Dermis microvascular lymphatic vessel endothelial cell (primary cell): ENCODE measurements at places on chromosomes 3 and 15.

DNA sequence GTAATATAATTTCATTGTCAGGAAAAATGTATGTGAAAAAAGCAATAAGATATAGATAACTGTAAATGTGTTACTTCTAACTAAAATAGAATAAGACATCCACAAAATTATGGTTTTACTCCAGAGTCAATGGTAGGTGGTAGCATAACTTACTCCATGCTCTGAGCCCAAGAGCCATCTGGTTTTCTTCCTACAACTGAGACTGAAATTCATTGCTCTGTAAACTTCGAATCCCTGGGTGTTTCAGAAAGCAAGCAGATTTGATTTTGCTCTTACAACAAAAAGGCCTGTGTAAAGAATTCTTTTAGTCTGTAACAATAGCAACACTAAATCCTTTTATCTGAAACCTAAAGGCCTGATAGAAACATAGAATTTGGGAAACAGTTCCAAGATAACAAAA lies 805.9 kb downstream of the AGBL1 start:
- no peak for DNase-seq

- DNase-seq = no peak
Observed at GRCh38 chr15:90933301-90933700, 952 bp upstream of the HDDC3 start.

- peak; percentile 26 for DNase-seq
Observed at GRCh38 chr3:183085634-183086390, 13.5 kb downstream of the MCCC1 start.

DNA sequence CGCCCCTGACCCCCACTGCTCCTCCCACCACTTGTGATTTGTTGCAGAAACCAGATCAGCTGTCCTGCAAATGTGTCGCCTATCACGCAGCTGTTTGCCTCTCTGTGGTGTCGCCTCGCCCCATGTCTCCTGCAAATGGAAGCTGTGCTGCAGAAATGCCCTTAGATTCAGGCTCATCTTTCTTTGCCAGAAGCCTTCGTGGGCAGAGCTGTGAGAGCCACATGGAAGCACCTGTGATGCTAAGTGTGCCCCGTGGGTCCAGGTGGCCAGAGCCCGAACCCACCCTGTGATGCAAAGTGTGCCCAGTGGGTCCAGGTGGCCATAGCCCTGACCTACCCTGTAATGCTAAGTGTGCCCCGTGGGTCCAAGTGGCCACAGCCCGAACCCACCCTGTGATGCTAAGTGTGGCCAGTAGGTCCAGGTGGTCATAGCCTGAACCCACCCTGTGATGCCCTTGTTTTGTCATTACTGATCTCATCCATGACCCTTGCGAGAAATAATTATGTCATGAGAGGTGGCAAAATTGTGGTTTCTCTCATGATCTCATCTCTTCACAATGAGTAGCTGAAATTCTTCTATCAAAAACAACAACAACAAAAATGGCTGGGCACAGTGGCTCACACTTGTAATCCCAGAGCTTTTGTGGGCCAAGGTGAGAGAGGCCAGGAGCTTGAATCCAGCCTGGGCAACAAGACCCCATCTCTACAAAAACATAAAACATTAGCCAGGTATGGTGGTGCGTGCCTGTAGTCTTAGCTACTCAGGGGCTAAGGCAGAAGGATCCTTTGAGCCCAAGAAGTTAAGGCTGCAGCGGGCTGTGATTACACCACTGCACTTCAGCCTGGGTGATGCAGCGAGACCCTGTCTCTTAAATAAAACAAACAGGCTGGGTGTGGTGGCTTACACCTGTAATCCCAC lies 187.4 kb downstream of the GOLGA6L6 start:
- DNase-seq = no peak

DNA sequence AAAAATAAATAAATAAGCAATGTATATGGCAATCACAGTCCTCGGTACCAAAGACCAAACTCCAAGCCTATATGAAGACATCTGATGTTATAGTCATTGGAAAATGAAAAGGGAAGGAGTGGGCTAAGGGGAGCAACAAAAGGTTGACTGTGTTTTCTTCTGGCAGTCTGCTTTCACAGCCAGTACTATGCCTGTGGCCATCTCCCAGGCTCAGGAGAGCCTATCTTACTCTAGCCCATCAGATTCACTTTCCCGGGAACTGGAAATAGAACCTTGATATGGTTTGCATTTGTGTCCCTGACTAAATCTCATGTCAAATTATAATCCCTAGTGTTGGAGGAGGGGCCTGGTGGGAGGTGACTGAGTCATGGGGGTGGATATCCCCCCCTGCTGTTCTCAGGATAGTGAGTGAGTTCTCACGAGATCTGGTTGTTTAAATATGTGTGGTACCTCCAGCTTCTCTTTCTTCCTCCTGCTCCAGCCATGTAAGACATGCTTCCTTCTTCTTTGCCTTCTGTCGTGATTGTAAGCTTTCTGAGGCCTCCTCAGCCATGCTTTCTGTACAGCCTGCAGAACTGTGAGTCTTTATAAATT lies 105.3 kb downstream of the PLCH1 start:
- DNase-seq = no peak

DNA sequence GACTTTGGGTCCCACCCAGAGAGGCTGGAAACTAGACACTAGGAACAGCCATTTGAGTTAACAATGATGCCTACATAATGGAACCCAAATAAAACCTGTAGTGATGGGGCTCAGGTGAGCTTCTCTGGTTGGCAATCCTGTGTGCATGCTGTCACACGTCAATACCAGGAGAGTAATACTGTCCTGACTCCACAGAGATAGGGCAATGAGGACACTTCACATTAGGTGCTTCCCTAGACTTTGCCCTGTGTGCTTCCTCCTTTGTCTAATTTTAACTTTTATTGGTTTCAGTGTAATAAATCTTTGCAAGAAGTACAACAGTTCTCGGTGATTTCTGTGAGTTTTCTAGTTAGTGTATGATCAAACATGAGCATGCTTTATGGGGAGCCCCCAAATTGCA lies 281.8 kb upstream of the ARRDC4 start:
- DNase-seq = no peak

GRCh38 chr15:67550522-67550921 lies 8.0 kb downstream of the MAP2K5 start:
- DNase-seq = no peak

- no peak for DNase-seq
Observed at GRCh38 chr15:82647045-82647834, at the start of gene CPEB1. CPEB1 (minus strand) TSS chr15:82647363; CDS start chr15:82628459, 18,904 bp downstream.

DNA sequence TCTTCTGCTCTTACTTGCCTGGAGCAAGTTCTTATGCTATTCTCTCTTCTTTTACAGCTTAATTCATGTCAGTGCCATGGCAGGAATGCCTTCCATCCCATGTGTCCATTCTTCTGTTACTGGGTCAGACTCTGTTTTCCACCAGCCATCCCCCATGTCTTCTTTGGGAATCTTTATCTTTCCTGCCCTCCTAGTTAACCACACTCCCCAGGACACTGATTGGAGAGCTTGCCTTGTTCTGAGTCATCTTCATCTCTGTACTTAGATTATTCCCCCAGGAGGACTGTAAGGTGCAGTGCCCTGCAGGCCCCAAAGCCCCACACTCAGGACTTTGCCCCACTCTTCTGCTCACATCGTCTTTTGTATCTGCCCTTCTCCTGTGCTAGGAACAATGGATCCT lies 3.6 kb downstream of the ABHD17C start:
- no peak for DNase-seq
